D341Med (cell line): ENCODE measurements at places on chromosomes 13 and 19.
A peak's percentile ranks its signal among the peaks of the same experiment; 100 is the strongest.

- DNase-seq = no peak
Observed at GRCh38 chr13:77928909-77929308, 10.3 kb upstream of the EDNRB start.

- DNase-seq = no peak
Observed at GRCh38 chr13:108957369-108958012, 328.1 kb downstream of the MYO16 start.

GRCh38 chr13:96248103-96248502 lies 158.2 kb downstream of the HS6ST3 start:
- DNase-seq = no peak

- DNase-seq = no peak
Observed at GRCh38 chr13:50955798-50956197, 46.2 kb downstream of the RNASEH2B start.

DNA sequence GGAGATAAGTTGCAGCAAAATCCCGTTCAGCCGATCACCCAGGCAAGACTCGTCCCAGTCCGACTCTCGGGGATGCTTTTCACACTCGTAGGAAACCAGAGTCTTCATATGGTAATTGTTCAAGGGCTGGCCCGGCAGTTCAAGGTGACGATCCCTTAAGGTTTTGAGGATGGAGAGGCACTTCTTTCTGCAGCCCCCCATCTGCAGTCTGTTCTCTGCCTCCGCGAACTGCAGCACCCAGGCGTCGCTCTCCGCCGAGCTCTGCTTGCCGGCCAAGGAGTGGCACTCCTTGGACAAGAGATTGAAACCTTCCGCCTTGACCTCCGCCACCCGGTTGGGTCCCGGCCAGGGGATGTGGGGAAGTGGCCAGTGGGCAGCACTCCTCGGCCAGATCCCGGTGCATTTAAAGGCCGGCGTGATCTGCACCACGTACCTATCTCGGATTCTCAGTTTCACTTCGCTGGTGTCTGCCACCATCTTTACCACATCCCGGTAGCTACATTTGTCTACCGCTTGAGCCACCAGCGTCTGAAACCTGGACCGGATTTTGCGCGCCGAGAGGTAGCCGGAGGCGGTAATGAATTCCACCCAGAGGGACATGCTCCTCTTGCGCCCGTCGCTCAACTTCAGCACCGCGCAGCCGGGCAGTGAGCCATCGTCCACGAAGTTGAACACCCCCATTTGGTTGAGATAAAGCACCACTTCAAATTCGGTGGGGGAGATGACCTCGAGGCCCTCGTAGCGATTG lies 1.1 kb downstream of the MAB21L1 start:
- DNase-seq = peak; percentile 58

DNA sequence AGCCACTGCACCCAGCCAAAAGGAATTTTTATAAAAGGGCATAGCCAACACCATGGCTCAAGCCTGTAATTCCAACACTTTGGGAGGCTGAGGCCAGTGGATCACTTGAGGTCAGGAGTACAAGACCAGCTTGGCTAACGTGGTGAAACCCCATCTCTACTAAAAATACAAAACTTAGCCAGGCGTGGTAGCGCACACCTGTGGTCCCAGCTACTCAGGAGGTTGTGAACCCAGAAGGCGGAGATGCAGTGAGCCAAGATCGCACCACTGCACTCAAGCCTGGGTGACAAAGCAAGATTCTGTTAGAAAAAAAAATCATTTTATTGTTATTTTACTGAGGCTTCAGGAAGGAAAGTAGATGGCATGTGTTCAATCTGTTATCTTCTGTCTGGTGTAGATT lies 31.3 kb upstream of the FOXO1 start:
- DNase-seq = no peak

GRCh38 chr19:3061182-3062161 lies 823 bp downstream of the TLE5 start:
- DNase-seq = peak; percentile 74

- peak; percentile 67 for DNase-seq
Observed at GRCh38 chr13:111474136-111475002, 153.9 kb downstream of the TEX29 start.

DNA sequence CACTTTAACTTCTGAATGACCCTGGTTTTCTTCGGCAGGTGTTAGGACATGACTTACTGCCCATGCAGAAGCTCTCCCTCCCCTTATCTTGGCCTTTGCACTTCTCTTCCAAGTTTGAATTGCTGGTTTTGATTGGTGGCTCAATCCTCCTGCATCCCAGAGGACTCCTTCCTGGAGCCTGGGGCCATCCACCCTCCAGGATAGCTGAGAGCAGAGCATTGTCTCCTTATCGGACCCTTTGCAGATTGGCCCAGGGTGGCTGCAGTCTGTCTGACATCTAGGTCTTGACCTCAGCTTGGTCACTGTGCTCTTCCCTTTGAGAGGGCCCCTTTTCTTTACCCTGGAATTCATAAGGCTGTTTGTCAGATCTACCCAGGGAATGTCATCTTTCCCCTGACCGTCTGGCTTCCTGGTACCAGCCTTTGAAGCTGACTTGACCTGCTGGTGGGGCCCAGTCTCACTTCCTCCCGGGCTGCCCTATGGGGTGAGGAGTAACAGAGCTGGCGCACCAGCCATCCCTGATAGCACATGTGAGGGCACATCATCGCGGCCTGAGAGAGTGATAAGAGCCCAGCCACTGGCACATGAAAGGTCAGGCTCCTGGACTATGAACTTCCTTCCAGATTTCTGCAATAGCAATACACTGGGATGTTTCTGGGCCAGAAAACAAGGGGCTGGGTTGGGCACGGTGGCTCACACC lies 172.9 kb upstream of the UBL3 start:
- DNase-seq = no peak

- DNase-seq = no peak
Observed at GRCh38 chr19:12891553-12892021, 627 bp downstream of the GCDH start.

DNA sequence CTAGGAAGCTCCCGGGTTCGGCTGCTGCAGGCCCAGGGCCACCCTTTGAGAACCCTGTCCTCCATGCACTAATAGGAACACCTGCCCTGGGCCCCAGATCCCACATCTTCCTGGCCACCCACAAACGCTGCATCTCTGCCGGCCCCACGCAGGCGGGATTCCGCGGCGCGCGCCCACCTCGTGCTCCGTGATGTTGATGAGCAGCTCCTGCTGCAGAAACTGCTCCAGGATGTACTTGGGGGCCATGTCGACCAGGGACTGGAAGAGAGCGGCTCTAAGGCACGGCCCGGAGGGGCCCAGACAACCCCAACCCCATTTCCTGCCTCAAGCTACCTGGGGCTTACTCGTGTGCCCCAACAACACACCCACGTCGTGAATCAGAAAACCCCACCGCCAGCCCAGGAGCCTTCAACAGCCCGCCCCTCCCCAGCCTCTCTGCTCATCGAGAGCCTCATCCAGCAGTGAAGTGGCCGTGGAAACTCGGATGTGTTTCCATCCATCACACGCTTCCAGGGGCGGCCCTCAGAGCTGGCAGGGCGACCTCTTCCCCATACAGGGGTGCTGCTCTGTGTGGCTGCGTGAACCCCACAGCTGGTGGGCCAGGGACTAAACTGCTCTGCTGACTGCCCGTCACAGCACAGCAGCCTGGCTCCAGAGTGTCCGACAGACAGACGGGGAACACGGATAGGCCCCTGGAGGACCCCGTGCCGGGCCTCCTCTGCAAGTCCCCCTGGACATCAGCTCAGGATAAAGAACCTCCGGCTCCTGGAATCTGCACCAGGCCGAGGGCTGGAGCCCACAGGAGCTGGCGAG lies 4.2 kb downstream of the POLR2E start:
- no peak for DNase-seq

GRCh38 chr13:44230071-44230470 lies 143.6 kb upstream of the SERP2 start:
- no peak for DNase-seq

- no peak for DNase-seq
Observed at GRCh38 chr13:34409496-34410182, 532.4 kb upstream of the NBEA start.

- no peak for DNase-seq
Observed at GRCh38 chr13:22744688-22745452, 435.9 kb upstream of the SGCG start.

DNA sequence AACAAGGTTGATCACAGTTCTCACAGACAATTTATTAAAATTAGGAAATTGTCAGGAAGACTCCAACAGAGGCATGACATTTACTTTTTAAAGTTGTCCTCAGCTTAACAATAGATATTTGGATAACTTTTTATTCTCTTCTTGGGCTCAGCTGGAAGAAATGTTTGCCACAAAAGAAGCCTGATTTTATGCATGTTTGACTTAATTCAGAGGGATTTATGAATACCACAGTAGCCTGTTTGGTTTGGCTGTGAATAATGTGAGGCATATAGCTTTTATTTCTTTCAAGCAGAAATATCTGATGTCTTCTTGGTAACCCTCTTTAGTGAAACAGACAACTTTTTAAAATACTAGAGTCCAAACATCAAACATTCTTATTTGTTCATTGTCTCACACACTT lies 1464.5 kb upstream of the SLC10A2 start:
- no peak for DNase-seq
